ENCODE measurements at places on chromosomes 11 and 22.

DNA sequence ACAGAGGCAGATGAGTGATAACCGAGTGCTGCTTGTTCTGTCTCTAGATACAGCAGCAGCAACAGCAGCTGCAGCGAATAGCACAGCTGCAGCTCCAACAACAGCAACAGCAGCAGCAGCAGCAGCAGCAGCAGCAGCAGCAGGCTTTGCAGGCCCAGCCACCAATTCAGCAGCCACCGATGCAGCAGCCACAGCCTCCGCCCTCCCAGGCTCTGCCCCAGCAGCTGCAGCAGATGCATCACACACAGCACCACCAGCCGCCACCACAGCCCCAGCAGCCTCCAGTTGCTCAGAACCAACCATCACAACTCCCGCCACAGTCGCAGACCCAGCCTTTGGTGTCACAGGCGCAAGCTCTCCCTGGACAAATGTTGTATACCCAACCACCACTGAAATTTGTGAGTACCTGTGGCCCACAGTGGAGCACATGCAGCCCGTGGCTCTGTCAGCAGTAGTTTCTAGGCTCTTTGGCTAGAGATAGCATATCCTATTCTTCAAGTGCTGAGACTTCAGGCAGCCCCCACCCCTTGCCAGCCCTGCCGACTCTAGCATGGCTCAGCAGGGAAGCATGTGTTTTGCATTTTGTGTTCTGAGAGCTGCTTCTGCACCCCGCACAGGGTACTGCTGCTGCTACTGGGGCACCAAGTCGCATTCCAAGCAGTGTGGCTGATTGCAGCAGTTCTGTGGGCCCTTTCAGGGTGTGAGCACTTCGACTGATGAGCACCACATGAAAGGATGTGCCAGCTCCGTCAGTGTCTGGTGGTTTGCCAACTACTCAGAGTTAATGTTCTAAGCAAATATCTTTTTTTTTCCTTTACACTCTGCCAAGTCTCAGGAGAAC is 59.2 kb downstream of the MED15 start:
- no peak for DNase-seq

DNA sequence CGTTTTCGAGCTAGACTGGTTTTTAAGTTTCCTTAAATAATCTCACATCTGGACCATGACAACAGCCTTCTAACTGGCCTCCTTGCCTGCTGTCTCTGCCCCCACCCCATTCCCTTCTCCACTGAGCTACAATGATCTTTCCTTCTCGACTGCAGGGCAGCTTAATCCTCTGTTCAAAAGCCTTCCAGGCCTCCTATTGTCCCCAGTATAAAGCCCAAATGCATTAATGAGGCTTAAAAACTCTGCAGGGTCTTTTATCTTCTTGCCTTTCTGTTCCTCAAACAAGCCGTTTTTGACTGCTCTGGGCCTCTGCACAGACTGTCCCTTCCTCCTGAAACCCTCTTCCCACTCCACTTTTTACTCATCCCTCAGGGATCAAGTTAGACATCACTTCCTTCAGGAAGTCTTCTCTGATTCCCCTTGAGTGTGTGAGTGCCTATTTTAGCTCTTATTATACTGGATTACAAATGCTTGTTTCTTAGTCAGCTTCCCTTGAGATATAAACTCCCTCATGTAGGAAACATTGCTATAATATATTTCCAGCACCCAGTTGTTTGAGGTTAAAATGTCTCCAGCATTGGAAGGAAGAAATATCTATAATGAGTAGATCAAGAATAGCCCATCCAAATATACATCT is 23.6 kb upstream of the PAMR1 start:
- no peak for DNase-seq

GRCh38 chr11:74559110-74559933 is 33.1 kb upstream of the POLD3 start:
- no peak for DNase-seq

- no peak for DNase-seq
Observed at GRCh38 chr11:70798296-70798695, 400.0 kb downstream of the CTTN start.

DNA sequence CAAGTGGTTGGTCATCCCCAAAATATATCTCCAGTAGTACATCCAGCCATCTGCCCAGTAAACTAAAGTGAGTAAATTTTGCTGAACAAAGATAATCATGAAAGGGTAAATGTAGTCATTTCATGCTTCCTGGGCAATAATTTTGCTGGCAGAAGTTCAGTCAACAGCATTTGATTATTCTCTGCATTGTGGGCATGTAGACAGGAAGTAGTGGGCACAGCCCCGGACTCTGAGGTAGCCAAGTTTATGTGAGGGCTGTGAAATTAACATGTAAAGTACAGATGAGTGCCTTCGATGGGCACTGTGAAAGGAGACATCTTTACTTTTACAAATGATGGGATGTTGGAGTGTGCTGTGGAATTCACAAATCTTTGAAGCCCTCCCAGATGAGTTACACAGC is 312.2 kb upstream of the MTNR1B start:
- no peak for DNase-seq

- DNase-seq: no peak
Observed at GRCh38 chr22:45552580-45553350, 50.1 kb downstream of the FBLN1 start.

- no peak for DNase-seq
Observed at GRCh38 chr22:20546541-20546950, 39.1 kb downstream of the MED15 start.

GRCh38 chr11:47983464-47984397 is 3.4 kb downstream of the PTPRJ start:
- DNase-seq: no peak

GRCh38 chr22:35454416-35455054 is 54.6 kb downstream of the MCM5 start:
- no peak for DNase-seq

GRCh38 chr11:57314221-57314973 is 10.4 kb downstream of the TNKS1BP1 start:
- no peak for DNase-seq

DNA sequence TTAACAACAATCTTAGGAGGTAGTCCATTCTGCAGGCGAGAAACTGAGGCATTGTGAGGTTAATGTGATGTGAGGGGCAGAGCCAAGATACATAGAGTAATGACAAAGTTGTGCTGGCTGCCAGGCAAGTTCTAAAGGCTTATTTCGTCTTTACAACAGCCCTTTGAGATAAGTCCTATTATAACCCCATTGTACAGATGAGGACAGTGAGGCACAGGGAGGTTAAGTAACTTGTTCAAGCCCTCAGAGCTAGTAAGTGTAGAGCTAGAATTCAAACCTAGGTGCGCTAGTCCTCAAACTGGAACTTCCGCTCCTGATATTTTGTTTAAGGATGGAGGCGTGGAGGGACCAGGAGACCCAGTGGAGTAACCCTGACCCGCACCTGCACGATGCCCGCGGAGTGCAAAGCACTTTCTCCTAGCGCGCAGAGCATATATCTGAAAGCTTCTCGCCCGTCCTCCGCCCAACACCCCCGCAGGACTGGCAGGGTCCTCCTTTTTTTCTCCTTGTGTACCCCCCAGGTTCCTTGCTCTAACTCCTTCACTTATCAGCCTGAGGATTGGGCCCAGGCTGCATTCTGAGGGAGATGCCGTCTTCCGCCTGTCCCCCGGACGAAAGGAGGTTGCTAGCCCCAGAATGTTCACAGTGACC is 4.9 kb upstream of the FLI1 start:
- DNase-seq: no peak

- no peak for DNase-seq
Observed at GRCh38 chr11:107591378-107592230, 657 bp downstream of the ELMOD1 start.

GRCh38 chr22:40345815-40346184 is 500 bp upstream of the ADSL start:
- DNase-seq: no peak

DNA sequence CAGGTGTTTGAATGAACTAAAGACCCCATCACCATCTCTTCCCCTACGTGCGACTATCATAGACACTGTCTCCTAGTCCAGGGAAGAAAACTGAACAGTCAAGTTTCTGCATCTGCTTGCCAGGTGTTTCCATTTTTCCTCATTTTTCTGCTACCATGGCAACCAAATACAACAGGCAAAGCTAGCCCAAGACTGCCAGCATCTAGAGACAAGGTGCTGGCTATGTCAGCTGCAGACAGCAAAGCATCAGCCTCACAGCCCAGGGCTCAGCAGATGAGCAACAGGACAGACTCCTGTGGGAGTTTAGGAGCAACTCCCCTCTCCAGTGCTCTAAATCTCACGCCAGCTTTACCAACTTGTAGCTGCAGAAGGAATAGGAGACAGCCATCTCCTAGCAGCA is 124.3 kb downstream of the C11orf58 start:
- no peak for DNase-seq

DNA sequence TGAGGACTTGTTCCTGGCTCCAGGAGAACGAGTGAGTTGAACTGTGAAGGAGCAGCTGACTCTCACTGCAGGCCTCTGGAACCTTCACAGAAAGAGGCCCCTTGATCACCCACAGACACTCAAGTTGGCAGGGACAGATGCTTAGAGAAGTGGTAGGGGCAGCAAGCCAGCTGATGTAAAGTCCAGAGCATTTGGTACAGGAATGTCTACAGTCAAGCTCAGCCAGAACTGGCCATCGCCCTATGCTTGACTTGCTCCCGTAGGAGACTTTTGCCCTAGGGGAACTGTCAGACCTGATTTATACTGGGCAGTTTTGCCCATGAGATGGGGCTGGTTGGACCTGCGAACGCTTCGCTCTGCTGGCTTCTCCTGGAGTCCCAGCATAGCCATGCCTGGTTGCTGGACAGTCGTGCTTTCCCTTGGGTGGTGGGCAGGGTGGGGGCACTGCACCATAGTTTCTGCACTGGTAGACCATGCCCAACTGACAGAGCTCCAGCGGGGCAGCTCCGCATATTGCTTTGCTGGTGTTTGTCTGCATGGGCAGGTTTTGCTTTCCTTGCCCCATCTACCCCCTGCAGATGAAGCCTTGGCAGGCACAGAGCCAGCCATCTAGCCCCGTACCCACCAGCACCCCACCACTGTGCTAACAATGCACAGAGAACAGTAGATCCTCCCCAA is 977.7 kb downstream of the JRKL start:
- no peak for DNase-seq

DNA sequence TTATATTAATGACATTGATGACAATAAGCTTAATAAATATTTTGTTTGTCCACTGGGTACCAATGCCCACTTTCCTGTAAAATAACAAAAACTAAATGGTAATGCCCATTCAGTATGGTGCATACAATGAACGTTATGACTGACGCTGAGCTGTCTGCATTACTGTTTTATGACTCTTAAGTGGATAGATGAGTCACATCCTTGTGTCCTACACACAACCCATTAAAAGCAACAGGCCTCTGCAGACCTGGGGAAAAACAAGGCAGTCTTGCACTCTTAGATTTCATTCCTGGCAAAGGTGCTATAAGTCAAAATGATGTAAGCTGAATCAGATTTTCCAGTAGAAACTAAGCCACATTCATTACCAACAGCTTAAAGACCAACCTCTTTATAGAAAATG is 176.3 kb upstream of the TMEM45B start:
- no peak for DNase-seq

GRCh38 chr11:123628936-123629683 is 25.3 kb downstream of the SCN3B start:
- DNase-seq: no peak

DNA sequence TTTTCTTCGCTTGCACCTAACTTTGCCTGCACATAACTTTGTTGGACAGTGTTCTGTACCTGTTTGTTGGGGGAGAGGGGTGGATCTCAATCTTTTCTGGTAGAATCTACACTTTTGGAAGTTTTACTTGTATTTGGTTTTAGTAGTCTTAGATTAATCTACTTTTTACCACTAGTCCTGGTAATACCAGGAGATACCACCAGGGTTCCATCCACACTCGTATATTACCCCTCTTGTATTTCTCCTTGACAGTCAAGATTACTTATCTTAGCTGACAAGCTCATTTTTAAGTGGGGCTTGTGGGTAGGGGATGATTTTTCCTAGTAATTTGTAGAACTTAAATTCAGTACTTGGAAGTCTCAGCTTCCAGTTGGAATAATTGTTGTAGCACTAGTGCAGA is 37.3 kb upstream of the TECTA start:
- no peak for DNase-seq

GRCh38 chr11:95863486-95864140 is 60.3 kb downstream of the MTMR2 start:
- no peak for DNase-seq

DNA sequence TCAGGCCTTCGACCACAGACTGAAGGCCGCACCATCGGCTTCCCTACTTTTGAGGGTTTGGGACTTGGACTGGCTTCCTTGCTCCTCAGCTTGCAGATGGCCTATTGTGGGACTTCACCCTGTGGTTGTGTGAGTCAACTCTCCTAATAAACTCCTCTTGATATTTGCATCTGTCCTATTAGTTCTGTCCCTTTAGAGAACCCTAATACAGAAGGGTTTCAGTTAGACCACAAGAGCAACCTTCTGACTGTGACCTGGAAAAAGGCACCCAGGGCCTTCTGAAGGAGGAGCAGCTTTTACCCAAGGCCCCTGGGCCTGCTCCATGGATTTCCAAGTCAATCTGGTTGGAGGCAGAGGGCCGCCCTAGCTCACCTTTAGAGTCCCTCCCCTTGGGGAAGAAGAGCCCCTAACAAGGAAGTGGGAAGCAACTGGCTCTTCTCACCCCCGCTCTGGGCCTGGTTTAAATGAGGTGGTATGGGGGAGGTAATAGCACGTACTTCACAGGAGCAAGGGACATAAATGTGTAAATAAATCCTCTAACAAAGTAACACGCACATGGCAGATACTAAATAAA is 11.2 kb upstream of the CHST1 start:
- no peak for DNase-seq

DNA sequence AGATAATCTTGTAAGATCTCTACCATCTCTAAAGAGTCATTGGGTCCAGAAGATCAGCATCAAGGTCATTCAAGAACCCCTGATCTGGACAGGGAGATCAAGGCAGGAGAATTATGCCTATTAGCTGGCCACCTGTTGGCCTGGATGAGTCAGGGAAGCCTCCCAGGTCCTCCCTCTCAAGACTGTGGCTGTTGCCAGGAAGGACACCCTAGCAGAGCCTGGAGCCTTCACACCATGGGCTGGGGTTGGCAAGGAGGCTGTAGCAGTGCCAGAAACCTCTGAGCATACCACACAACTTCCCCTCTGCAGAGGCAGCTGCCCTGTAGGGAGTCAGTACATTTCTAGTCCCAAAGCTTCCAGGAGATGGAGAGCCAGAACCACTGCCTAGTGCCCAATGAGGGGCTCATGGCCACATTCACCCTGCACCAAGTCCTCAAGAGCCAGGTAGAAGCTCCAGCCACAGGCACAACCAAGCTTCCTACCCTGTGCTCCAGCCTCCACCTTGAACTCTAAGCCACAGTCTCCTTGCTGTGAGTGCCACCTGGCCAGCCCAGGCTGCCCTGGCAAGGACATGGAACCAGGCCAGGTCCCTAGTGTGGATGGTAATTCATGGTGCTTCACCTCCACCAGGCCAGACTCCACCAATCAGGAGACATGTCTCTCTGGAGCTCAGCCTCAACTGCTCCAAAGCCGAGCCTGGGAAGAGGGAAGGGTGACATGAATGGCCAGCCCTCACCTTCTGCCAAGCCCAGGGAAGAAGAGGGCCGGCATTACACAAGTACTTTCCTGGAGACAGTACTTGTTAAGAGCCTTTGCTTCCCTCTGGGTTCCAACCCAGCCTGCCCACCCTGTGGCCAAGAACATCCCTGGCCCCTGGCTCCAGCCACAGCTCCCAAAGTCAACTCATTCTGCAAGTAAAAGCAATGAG is 124.3 kb downstream of the BUD13 start:
- DNase-seq: no peak

All from cortex of kidney (tissue), 1 donor.